ENCODE measurements at places on chromosomes 5 and 9.
A peak's percentile ranks its signal among the peaks of the same experiment; 100 is the strongest.

GRCh38 chr5:32276173-32276853, 36.4 kb downstream of the MTMR12 start:
- DNase-seq, result no peak

- DNase-seq, result no peak
Measured at GRCh38 chr5:32319392-32319791, 6.7 kb upstream of the MTMR12 start.

DNA sequence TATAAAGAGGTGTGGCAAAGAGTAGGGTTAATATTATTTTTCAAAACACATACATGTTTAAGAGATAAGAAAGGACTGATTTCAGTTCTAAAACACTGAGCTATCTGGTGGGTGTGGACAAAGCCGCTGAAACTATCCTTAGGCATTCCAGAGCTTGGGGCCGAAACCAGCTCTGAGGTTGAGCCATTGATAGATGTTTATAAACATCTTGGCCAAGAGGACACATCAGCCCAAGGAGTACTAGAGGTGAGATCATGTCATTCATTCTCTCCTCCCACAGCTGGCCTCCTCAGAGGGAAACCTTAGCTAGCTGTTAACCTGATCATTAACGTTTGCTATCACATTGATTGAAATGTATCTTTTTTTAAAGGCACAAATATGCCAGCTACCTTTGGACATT, 89.9 kb downstream of the NLN start:
- DNase-seq, result no peak

DNA sequence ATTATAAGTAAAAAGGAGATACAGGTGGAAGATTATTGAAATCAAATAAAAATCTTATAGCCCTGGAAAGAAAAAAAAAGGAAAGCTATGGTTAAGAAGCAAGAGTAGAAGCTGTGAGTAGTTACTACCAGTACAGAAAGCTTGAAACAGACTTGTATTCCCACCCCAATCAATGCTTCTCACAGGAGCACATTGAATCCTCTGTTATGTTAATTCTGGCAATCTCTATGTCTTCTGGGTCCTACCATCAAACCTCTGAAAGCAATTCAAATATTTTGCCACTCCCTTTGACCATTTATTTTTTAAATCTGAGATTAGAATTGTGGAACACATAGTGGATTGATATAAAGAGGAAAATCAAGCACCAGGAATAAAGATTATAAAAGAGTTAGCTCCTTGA, 186.5 kb downstream of the MEF2C start:
- no peak for DNase-seq

- DNase-seq, result no peak
Measured at GRCh38 chr9:75418518-75418917, 330.2 kb downstream of the OSTF1 start.

GRCh38 chr9:109956717-109957440, 176.9 kb downstream of the PALM2AKAP2 start:
- peak; percentile 20 for DNase-seq

DNA sequence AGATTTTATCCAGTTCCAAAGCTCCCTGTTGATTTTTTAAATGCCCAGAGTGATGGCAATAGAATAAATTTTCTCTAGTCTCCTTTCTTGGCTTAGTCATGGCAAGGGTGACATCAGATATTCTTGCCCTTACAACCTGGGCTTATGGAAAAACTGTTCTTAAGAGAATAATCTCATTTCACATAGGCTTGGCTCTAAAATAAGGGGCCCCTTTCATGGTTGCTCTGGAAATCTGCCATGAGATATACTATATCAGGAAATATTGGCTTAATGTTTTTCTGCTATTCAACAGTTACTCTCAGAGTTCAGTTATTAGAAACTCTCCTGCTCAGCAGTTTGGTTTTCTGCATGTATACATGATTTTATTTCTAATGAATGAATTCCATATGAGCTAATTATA, 7.8 kb downstream of the HMHB1 start:
- no peak for DNase-seq

- DNase-seq, result peak; percentile 1
Measured at GRCh38 chr9:75539523-75539922, 350.9 kb upstream of the PCSK5 start.

- DNase-seq, result no peak
Measured at GRCh38 chr9:119366909-119367682, 2.1 kb downstream of the BRINP1 start.

DNA sequence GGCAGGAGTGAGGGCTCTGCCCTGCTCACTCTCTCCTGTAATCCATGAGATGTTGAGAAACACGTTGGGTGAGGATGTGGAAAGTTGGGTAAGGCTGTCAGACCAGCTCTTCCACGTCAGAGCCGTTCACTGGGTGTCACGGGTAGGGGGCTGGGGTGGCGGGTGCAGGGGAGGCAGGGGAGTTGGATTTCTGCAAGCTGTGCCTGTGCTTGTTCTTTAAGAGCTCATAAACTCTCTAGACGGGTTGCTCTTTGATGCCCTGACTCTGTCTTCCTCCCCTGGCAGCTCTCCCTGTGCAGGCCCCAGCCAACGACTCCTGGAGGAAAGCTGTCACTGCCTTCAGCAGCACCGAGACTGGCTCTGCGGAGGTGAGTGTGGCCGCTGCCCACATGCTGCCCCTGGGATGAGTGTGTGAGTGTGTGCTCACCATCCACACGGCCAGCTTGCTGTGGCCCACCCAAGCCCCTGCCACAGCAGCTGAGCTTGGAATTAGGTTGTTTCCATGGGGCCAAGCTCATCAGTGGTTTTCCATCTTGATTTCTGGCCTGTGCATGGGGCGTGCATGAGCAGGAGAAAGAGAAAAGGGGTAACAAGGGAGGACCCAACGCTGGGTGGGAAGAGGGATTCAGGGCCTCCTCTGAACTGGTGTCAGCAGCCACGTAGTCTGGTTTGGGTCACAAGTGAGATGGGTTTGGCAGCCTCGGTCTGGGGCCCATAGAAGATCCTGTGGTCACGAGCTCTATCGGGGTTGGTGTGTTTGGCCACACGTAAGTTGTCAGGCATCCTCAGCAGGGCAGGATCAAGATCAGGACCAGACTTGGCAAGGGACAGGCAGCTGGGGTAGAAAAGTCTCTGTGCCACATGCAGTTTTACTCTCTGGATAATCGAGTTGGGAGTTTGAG, 21.0 kb upstream of the POMT1 start:
- no peak for DNase-seq

DNA sequence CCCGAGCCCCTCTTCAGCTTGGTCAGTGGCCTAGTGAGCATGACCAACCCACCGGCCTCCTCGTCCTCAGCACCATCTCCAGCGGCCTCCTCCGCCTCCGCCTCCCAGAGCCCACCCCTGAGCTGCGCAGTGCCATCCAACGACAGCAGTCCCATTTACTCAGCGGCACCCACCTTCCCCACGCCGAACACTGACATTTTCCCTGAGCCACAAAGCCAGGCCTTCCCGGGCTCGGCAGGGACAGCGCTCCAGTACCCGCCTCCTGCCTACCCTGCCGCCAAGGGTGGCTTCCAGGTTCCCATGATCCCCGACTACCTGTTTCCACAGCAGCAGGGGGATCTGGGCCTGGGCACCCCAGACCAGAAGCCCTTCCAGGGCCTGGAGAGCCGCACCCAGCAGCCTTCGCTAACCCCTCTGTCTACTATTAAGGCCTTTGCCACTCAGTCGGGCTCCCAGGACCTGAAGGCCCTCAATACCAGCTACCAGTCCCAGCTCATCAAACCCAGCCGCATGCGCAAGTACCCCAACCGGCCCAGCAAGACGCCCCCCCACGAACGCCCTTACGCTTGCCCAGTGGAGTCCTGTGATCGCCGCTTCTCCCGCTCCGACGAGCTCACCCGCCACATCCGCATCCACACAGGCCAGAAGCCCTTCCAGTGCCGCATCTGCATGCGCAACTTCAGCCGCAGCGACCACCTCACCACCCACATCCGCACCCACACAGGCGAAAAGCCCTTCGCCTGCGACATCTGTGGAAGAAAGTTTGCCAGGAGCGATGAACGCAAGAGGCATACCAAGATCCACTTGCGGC, 1.8 kb downstream of the EGR1 start:
- no peak for DNase-seq

GRCh38 chr9:76810377-76810957, 46.2 kb downstream of the PCA3 start:
- peak; percentile 78 for DNase-seq

DNA sequence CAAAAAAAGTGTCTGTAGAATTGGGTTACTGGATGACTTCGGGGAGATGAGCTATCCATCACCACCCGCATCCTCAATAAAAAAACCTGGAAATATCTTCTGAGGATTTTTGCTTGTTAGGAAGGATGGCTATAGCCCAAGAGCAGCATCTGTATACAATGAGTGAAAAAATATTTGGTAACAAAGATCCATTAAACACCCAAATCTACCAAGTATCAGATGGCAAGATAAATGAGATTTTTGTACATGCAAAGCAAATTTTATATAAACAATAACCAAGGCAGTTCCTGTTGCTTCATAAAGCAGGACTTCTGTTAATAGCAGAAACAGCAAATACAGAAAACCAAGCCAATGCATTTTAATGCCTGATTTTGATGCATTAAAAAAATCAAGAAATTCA, 166.6 kb downstream of the SLC28A3 start:
- DNase-seq, result no peak

- no peak for DNase-seq
Measured at GRCh38 chr9:132752877-132753592, 82.8 kb downstream of the GTF3C4 start.

GRCh38 chr5:100576217-100576751, 41.1 kb downstream of the FAM174A start:
- peak; percentile 40 for DNase-seq

GRCh38 chr5:168014433-168015123, 276.9 kb upstream of the WWC1 start:
- no peak for DNase-seq

- no peak for DNase-seq
Measured at GRCh38 chr5:173733021-173733420, 116.6 kb upstream of the BOD1 start.

- DNase-seq, result no peak
Measured at GRCh38 chr9:99954819-99955218, 48.4 kb downstream of the STX17 start.

- DNase-seq, result peak; percentile 99
Measured at GRCh38 chr5:172920447-172920849, 38.8 kb upstream of the RPL26L1 start.

- no peak for DNase-seq
Measured at GRCh38 chr9:88319936-88320747, 68.1 kb upstream of the SPIN1 start.

DNA sequence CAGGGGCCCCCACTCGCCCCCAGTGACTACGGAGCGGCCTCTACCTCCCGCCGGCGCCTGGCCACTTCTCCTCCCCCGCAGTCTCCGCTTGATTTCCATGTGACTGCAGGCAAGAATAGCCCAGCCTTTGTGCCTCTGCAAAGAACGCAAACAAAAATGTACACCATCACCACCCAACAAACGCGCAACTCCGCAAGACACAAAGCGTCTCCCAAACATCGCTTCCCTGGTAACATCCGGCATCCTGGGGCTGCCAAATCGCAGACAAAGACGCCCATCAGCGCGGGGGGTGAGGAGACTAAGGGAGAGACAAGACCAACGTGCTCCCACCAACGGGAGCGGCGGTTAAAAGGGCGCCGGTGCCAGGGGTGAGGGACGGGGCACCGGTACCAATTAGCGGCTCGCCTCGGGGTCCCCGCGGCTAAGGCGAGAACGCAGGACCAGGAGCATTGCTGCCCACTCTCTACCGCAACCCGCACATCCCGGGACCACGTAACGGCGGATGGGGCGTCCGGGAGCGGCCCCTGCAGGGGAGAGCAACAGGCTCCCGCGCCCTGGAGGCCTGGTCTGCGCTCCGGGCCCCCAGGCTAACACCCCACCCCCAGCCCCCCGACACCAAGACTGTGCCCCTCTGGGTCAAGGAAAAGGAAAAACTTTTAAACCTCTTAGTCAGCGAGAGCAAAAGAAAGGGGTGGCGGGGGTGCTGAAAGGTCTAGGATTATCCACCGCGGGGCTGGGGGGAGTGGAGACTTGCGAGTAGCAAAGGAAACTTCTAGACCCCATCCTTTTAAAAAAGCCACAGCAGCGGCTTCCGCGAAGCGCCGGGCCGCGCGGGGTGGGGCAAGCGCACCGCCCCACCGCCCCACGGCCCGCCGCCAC, 885 bp downstream of the MPDZ start:
- DNase-seq, result peak; percentile 72

DNA sequence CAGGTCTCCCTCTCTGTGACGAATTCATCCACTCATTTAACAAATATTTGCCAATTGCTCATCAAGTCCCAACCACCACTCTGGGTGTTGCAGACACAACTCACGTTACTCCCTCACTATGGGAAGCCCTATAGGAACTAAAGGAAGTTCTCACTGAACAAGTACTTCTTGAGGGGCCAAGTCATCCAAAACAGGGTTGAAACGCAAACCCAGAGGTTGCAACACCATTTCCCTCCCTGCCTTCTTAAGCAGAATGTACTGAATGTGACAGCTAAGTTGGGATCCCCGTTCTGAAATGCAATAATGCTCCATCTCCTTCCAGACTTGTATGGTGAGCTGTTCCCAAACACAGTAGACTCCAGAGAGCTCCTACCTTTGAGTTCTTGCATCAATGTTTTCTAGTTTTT, 34.3 kb downstream of the EPB41L4B start:
- DNase-seq, result peak; percentile 41

DNA sequence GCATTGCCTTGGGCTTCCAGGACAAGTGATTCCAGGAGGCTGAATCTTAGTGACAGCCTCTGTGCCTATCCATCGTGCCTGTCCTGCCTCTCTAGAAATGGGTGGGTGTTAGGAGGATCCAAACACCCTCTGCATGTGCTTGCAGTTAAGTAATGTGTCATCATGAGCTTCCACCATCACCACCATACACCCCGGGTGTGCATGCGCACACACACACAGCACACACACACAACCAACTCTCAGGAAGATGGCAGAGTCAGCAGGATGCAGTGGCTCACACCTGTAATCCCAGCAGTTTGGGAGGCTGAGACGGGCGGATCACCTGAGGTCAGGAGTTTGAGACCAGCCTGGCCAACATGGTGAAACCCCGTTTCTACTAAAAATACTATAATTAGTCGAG, 22.8 kb upstream of the CERCAM start:
- no peak for DNase-seq

GRCh38 chr9:127096208-127096607, 26.2 kb downstream of the ANGPTL2 start:
- DNase-seq, result peak; percentile 53

DNA sequence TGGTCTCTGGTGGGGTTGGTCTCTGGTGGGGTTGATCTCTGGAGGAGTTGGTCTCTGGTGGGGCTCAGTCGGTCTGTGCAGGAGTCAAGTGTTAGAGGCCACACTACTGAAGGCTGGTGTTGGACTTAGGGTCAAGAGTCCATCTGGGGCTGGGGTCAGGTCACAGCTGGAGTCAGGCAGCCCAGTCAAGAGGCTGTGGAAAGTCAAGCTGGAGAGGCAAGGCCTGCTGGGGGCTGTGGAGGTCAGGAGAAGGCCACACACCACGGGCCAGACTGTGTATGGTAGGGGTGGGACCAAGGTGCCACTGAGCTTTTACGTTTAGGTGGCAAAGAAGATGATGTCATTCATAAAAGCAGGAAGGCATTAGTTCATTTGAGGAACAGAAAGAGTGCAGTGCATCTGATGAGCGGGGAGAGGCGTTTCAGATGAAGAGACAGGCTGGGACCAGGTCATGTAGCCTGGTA, 16.7 kb upstream of the CD74 start:
- no peak for DNase-seq

All from fibroblast of mammary gland (primary cell).